IPS DF 19.7 (cell line): ENCODE measurements at places on chromosomes 5 and 9.

- no peak for DNase-seq
Measured at GRCh38 chr9:13266167-13266566, 13.3 kb downstream of the MPDZ start.

DNA sequence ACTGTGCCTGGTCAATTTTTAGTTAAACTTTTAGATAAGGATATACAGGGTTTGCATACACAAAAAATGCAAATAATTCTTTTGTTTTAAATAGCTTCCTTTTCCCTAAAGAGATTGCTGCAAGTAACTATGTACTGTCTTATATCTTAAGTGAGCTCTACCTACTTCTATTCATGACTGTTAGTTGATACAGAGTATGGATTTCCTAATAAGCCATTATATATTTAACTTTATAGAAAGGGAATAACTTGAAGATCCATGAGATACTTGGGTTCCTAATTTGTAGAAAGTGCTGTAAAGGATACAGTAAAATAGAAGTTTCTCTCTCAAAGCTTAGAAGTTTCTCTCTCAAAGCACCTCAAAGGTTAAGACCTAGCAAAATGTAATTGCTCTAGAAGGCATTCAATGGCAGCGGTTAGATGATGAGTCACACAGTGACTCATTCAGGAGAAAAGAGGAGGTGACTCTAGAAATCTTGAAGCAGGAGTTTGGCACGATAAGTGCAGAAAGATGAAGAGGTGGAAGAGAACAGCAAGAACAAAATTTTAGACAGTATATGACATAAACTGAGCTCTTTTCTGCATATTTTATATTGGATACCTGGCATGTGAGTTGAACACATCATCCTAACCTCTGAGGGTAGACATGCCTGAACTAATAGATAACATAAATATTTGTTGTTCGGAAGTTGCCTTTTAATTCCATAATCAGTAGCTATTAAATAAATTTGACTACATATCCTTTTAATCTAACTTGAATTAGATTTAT, 5.5 kb upstream of the DNAJC21 start:
- DNase-seq, result no peak

GRCh38 chr5:176157656-176158055, 80.6 kb upstream of the SIMC1 start:
- DNase-seq, result no peak

- no peak for DNase-seq
Measured at GRCh38 chr5:107184066-107184465, 486.7 kb downstream of the EFNA5 start.

- DNase-seq, result no peak
Measured at GRCh38 chr5:151751091-151751490, 7.3 kb downstream of the ATOX1 start.

GRCh38 chr9:134996591-134997530, 79.1 kb upstream of the FCN1 start:
- DNase-seq, result no peak

DNA sequence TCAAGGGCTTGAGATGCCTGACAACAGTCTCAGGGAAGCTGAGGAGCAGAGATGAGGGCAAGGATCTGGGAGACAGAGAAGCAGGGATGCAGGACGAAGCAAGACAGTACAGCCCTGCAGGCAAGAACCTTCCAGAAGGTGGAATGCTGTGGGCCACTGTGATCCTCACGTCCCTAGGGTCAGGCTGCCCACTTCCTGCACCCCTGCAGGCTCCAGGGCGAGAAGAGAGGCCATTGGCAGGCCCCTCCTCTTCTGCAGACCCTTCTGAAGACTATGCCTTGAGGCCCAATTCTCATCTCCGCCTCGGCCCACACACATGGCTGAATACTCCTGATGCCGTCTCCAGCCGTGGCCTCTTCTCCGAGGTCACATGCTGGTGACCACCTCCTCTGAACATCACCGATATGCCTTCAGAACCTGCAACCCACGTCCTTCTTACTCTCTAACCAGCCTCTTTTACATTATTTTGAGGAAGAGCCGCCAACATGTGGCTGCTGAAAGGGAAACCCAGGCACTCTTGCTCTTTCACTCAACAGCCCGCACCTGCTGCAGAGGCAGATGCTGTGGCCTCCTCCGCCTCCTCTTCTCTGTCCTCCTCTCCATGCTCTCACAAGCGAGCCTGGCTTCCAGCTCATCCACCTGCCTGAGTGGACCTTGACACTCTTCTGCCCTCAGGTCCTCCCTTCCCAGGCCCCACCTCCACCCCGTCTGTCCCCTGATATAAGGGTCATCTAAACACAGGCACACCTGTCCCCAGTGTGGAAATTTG, 181.5 kb downstream of the IRX2 start:
- no peak for DNase-seq

DNA sequence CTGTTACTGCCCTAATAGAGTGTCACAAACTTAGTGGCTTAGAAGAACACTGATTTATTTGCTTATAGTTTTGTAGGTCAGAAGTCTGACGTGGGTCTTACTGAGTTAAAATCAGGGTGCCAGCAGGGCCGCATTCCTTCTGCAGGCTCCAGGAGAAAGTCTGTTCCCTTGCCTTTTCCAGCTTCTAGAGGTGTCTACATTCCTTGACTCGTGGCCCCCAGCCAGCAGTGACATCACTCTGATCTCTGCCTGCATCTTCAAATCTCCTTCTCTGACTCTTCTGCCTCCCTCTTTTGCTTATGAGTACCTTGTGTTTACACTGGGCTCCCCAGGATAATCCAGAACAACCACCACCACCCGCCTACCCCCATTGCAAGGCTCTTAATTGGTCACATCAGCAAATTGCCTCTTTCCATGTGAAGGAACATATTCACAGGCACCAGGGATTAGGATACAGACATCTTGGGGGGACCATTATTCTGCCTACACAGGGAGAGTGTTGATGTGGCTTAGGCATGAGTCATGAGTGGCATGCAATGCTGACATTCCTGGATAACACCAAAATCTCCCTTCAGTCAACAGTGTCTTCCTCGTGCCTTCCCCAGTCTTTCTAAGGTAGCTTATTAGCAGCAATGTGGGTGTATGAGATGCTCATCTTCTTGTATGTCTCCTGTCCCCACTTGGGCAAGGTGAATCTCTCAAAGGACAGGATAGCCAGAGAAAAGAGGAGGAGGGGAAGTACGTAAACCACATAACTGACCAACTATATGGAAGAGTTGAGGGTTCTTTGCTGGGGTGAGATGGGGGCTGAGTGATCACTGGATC, 24.4 kb downstream of the CYFIP2 start:
- no peak for DNase-seq

DNA sequence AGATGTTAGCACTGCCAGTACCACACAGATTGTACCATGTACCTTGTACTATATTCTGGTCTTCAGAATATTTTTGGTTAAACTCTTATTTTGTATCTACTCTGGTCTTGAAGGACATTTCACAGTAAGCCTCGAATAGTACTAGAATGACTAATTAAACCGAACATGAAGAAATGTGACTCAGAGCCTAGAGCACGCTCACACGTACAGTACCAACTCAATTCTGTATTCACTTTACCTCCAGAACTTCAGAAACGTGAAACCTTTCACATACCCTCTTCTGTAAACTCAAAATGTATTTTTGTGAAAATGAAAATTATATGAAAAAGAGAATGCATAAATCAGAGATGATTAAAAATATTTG, 112.8 kb downstream of the MVB12B start:
- DNase-seq, result no peak

- no peak for DNase-seq
Measured at GRCh38 chr9:109270971-109271925, 49.6 kb downstream of the EPB41L4B start.

DNA sequence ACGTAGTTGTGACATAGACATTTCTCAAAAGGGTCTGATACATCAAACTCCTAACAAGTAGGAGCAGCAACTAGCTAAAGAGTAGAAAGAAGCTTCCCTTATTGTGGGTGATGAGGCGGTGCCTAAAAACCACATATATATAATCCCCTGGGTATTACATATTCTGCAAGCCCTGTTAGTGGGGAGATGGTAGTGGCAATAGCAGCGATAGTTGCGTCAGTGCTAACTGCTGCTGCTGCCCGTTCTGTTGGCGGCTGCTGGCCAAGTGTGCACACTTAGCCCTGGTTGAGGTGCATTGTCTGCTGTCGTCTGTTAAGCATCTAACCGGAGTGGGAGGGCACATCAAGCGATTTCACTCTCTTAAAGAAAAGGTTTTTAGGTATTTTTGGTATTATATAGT, 35.8 kb downstream of the VLDLR start:
- no peak for DNase-seq

DNA sequence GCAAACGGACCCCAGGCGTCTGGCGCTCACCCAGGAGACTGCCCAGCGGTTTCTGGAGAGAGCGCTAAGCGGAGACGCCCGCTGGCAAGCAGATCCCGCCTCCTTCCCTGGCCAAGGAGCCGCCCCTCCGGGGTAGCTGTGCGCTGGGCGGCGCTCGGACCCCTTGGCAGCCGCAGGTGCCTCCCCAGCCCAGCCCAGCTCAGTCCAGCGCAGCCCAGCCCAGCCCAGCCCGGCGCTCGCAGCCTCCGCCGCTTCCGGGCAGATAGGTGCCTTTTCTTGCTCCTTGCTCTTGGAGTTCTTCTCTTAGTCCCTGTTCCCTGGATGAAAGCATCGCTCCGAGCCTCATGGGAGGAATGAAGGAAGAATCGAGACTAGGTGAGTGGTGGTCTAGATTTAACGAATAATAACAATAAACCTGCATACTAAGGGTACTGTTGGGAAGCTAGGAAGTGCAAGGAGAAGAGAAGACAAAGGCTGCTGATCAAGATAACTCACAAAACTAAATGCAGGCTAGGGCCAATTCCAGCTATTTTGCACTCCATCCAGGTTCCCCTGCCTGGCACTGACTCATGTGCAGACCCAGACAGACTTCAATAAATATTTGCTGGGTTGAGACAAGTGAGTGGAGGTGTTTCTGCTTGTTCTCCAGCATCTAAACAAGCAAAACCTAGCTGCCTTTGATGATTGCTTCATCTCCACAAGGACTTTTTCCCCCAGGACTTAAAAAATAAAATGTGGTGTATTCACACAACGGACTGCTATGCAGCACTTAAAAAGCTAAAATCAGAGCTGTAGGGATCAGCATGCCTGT, at the start of gene STK32A:
TSS of gene STK32A (plus strand) at position 202 of the 811 bp plus-strand sequence. CDS start 4,609 bp downstream, outside the sequence.
- no peak for DNase-seq

DNA sequence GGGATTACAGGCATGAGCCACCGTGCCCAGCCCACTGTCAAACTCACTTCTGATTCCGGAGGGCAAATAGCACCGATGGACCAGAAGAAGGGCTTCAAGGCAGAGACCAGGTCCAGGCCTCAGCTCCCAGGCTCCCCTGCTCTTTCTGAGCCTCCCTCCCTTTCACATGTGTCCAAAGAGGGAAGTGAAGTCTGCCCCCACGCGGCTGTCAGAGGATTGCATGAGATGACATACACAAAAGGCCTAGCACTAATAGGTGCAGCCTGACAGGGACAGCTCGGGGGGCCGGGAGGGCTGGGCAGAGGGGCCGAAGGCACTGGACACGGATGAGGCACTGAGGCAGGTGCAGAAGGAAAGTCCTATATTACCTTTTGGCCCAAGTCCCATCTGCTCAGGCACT, 16.1 kb downstream of the FBP1 start:
- no peak for DNase-seq

- DNase-seq, result no peak
Measured at GRCh38 chr5:78634634-78635033, 13.9 kb downstream of the LHFPL2 start.

GRCh38 chr5:7047511-7048261, 334.5 kb downstream of the TENT4A start:
- no peak for DNase-seq

- DNase-seq, result no peak
Measured at GRCh38 chr5:143041-143440, 48.3 kb upstream of the LRRC14B start.

- DNase-seq, result no peak
Measured at GRCh38 chr5:79499640-79500273, 14.2 kb downstream of the HOMER1 start.

DNA sequence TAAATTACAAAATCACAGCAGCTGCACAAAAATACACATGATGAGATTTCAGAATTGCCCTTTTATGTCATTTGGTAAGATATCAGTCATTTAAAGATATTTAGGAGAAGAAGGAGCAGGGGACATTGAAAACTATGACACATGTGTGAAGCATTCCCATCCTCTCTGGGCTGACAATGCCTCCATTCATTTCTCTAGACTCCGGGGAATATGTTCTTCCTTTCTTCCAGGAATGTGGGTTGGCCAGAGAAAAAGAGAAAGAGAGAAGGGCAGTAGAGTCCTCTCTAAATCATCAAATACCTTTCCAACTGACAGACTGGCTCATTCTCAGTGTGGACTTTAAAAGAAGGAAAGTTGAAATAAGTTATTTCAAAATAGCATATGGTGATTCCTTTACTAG, 205.6 kb upstream of the ADAMTSL1 start:
- no peak for DNase-seq

GRCh38 chr5:171317230-171317629, 8.2 kb downstream of the TLX3 start:
- no peak for DNase-seq

DNA sequence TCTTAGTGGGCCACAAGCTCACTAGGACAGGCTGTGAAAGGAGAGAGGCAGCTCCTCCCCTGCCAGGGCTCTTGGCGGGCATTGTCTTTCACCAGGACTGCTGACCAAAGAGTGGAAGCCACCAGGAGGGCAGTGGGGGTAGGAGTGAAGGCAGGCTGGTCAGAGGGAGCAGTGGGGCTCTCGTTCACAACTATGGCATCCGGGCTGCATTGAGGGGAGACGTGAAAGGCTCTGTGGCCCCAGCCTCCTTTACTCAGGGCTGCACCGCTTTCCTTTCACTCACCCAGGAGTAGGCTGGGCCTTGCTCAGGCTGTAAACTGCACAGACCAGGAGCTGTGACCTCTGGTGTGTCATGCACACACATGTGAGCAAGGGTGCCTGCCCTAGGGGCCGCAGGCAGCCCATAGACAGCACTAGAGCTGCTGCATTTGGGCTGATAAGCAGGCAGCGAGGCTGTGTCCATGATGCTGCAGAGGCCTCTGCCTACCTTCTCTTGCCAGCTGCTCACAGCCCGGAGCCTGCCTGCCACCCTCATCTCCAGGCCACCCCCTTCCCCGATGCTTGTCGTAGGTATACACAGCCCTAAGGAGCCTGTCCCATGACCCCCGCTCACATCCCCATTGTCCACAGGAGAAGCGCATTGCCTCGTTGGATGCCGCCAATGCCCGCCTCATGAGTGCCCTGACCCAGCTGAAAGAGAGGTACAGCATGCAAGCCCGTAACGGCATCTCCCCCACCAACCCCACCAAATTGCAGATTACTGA, 130.4 kb downstream of the DAB2IP start:
- DNase-seq, result no peak

- DNase-seq, result no peak
Measured at GRCh38 chr9:92003308-92004044, 53.4 kb upstream of the ROR2 start.

GRCh38 chr5:142097681-142098080, 10.9 kb upstream of the NDFIP1 start:
- no peak for DNase-seq

- DNase-seq, result no peak
Measured at GRCh38 chr5:103356350-103357091, 98.0 kb downstream of the MACIR start.
